ENCODE measurements at places on chromosomes 4 and X.

- no peak for DNase-seq
These were observed 15.5 kb downstream of the PAGE4 start for GRCh38 chrX:49844611-49845010.

GRCh38 chr4:56731857-56732256, 50.8 kb upstream of the HOPX start:
- no peak for DNase-seq

DNA sequence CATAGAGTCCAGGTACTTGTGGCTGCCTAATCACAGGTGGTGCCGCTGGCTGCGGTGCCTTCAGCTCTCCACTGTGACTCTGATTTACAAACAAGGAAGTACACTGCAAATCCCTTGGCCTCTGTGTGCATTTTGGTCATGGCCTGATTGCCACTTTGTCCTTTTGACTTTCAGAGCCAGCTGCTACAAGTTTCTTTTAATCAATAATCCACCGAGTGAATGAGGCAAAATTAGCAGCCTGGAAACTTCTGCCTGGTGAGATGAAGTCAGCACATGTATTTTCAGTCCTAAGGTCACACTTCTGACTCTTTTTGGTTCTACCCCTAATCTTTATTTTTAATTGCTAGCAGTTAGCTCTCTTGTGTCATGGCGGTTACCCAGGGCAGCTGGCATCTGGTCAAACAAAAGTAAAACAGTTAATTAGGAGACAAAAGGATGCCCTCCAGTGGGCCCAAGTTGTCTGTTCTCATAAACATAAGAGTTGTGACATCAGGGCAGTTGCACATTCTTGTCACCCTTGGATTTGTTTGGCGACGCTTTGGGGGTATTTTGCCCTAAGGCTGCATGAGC, 62.3 kb upstream of the LNX1 start:
- no peak for DNase-seq

DNA sequence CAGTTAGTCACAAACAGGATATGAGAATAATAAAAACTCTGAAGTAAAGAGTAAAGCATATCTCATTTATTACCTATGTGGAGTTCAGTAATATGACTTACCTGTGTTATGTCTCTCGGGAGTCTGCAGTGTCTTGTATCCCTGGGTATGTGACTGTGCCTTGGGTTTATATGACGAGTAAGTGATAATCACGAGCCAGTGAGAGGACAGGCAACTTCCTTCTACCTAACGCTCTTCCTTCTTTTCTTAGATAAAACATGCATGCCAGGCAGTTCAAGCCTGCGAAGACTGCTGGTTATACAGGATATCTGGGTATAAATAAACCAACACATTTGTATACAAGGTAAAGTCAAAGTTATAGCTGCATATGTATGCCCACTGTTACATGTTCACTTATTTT, at the start of gene HPGDS:
HPGDS (minus strand) TSS at position 143 of the 400 bp plus-strand sequence. CDS start 8,207 bp downstream, outside the sequence.
- no peak for DNase-seq

DNA sequence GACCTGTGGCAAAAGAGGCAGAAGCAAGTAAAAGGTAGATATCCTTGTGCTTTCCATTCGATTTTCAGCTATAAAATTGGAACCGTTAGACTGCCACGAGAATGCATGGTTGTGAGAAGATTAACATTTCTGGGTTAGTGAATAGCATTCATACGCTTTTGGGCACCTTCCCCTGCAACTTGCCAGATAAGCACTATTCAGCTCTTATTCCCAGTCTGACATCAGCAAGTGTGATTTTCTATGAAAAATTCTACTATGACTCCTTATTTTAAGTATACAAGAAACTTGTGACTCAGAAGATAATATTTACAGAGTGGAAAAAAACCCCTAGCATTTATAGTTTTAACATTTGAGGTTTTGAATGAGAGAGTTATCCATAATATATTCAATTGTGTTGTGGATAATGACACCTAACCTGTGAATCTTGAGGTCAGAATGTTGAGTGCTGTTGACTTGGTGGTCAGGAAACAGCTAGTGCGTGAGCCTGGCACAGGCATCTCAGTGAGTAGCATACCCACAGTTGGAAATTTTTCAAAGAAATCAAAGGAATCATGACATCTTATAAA, 3.9 kb downstream of the FGB start:
- no peak for DNase-seq

- no peak for DNase-seq
These were observed 68.0 kb upstream of the TMEM164 start for GRCh38 chrX:109934935-109935334.

DNA sequence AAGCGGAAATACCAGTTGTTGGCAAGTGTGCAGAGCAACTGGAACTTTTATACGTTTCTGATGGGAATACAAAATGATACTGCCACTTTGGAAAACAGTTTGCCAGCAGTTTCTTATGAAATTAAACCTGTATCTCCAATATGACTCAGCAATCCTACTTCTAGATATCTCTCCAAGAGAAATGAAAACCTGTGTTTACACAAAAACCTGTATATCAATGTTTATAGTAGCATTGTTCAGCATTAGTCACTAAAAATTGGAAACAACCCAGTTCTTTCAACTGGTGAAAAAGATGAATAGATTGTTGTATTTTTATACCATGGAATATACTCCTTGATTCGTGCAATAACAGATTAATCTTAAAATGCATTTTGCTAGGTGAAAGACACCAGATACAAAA, 26.8 kb downstream of the ATP7A start:
- DNase-seq = no peak

- no peak for DNase-seq
These were observed 76.1 kb upstream of the IRF2 start for GRCh38 chr4:184550476-184550875.

- DNase-seq = no peak
These were observed 1149.7 kb downstream of the STPG2 start for GRCh38 chr4:96993560-96993959.

- no peak for DNase-seq
These were observed 5.7 kb downstream of the MSX1 start for GRCh38 chr4:4864940-4865704.

DNA sequence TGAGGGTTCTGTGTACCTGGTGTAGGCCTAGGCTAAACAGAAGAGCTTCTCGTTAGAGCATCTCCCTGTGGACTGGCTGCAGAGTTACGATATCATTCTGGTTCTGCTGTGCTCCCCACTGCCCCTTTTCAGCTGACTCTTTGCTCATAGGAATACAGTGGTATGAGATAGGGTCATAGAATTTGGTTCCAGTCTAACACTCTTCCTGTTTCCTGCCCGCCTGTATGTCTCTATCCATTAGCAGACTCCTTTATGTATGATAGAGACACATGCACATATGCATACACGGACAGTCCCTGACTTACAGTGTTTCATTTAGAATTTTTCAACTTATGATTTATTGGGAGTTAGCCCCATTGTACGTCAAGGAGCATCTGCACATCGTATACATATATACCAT, 15.3 kb downstream of the RNF4 start:
- DNase-seq = no peak

DNA sequence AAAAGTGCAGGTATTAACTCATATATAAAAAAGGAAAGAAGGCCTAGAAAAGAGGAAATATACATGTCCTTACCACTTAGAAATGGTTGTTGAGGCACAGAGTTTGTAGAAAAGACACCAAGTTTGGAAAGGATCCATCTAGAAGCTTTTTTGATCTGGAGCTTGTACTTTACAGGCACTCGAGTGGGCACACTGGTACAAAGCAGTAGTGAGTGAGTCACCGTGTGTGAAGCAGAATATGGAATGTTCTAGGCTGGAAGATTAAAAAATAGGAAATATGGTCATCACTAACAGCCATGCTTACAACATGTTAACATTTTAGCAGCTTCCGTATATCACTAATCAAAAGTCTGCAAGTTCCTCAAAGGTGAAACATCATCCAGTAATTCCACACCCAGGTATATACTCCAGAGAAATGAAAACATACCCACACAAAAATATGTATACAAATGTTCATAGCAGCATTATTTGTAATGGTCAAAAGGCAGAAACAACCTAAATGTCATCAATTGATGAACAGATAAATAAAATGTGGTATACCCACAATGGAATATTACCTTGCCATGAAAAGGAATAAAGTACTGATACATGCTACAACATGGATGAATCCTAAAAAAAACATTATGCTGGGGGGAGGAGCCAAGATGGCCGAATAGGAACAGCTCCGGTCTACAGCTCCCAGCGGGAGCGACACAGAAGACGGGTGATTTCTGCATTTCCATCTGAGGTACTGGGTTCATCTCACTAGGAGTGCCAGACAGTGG, 69.5 kb downstream of the FRYL start:
- no peak for DNase-seq

DNA sequence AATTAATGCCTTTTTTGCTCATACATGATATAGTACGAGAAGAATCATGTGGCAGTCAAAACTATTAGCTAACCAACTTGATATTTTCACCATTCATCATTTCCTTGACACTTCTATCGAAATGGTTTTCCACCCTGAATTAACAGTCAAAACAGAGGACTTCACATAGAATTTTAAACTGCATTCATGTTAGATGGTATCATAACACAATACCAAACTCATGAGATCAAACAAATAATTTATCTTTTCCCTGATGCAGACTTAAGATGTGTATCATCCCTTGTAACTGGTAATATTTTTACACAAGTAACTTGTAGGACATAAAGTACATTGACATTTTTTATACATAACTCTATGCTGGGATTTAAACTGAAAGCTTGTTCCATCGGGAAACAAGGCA, 18.2 kb upstream of the ANTXR2 start:
- no peak for DNase-seq

DNA sequence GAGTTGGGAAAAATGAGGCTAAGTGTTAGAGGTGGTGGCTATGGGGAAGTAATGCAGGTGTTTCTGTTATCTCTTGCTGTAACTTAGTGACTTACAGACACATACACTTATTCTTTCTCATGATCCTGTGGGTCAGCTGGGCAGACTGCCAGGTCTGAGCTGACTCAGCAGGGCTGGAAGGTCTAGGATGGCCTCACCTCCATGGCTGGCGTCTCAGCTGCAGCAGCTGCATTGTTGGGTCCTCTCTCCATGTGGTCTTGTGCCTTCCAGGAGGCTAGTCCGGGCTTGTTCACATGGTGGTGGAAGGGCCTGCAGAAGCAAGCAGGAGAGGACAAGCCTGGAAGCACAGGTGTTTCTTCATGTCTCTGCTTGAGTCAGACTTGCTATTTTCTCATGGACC, 172.7 kb downstream of the NHS start:
- peak; percentile 89 for DNase-seq

GRCh38 chr4:123244137-123244536, 152.5 kb upstream of the SPRY1 start:
- DNase-seq = no peak

GRCh38 chr4:128711361-128711760, 98.1 kb upstream of the JADE1 start:
- no peak for DNase-seq

- DNase-seq = no peak
These were observed 32.0 kb upstream of the STS start for GRCh38 chrX:7115557-7115956.

- DNase-seq = no peak
These were observed 250.7 kb downstream of the ARAP2 start for GRCh38 chr4:35993606-35994005.

DNA sequence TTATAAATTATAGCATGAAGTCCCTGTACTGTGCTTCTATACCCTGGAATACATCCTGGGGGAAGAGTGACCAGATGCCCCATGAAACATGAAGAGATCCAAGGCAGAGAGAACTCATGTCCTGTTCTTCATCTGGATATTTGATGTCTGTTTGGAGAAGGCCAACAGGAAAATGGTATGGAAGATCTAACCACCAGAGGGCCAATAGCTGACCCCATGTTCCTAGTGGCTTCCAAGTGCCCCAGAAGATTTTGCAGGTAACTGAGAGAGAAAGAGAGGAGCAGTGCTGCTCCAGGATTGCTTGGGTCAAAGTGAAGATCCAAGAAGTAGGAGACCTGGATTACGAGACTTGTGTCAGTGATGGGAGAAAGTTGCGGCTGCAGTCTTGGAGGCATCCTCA, 90.2 kb upstream of the TSPAN5 start:
- no peak for DNase-seq

- DNase-seq = no peak
These were observed 85.9 kb upstream of the ACSL4 start for GRCh38 chrX:109818976-109819375.

DNA sequence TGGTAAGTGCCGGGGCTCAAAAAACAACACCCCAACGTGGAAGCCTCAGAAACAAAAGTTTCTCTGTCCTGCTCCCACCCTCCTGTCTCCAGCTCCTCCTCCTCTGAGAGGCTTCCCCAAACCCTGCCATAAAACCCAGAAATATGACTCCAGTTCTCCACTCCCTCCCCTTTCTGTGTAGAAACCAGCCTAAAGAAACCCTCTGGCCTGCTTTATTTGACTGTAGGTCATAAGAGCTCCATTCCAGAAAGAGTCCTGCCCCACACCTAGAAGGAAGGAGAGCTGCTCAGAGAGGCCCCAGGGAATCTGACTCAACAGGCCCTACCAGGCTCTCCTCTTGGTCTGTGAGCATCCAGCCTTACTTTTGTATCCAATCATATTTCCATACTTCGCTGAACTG, 872 bp upstream of the S100P start:
- no peak for DNase-seq

DNA sequence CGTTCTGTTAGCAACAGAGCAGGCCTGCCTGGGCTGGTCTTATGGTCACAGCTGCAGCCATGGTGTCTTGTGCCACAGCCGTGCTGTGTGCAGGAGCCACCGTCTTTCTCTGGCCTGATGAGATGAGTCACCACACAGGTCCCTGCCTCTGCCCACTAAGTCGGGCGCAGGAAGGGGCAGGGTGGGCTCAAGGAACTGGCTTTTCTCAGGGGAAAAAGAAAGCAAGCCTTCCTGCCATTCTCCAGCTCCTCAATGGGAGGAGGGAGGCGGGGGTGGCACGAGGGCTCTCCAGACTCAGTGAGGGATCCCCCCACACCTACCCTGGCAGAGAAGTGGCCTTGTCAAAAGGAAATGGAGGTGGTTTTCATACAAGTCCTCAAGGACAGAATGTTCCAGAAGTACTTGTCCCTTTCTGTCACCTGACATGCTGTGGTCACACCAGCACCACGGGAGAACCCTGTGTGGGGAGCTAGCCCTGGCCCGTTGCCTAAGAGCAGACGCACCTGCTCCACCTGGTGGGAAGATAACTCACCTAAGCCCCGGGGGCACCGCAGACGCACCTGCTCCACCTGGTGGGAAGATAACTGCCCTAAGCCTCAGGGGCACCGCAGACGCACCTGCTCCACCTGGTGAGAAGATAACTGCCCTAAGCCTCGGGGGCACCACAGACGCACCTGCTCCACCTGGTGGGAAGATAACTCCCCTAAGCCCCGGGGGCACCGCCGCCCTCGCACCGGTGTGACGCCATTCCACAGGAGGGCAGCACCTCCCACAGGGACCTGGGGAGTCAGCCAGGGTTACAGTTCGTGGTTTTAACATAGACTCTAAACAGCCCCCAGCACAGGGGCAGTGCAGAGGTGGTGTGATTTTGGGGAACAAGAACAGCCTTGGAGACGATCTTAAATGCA, 18.5 kb downstream of the UVSSA start:
- DNase-seq = no peak

DNA sequence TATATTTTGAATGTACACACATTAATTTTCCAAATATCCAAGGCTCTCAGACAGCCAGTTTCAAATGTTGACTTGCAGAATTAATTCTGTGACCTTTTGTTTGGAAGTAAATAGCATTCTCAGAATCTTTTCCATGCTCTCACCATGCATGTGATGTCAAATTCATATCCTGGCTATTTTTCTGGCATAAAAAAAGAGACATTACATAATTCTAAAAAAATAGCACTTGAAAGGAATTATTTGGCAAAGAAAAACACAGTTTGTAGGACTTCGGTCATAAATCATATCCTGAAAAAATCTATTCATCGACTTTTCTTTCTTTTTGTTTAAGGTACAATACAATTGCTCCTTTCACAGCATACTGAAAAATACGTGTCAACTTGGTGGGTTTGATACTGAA, 111.2 kb downstream of the GLRA3 start:
- no peak for DNase-seq

Data from RCC 7860 (cell line).